ENCODE measurements at places on chromosomes 1 and 21. TPM values are rescaled to one million over a fixed set of nuclear protein-coding genes. Genes with fewer than 3 reads are reported as not detected.

GBP6 gene
- total RNA-seq = 0.15 TPM

F13B gene
- total RNA-seq = not detected

KCNH1 gene
- not detected for total RNA-seq

KPNA6 gene
- total RNA-seq = 52.3 TPM

RYR2 gene
- 0.19 TPM for total RNA-seq

CRNN gene
- total RNA-seq = not detected

PODN gene
- total RNA-seq = 0.68 TPM

ZNF683 gene
- total RNA-seq = 5.3 TPM

CD101 gene
- total RNA-seq = 4.8 TPM

OR14A2 gene
- not detected for total RNA-seq

TEX35 gene
- total RNA-seq = not detected

FAM151A gene
- not detected for total RNA-seq

LAPTM5 gene
- 541 TPM for total RNA-seq

ANGPTL3 gene
- total RNA-seq = not detected

OR2L13 gene
- total RNA-seq = not detected

SYCP1 gene
- total RNA-seq = not detected

KRTAP19-3 gene
- not detected for total RNA-seq

SAMD11 gene
- not detected for total RNA-seq

C1orf141 gene
- total RNA-seq = not detected

RWDD3 gene
- total RNA-seq = 16.7 TPM

CASZ1 gene
- total RNA-seq = 23.0 TPM

PSMB4 gene
- 232 TPM for total RNA-seq

IL12RB2 gene
- total RNA-seq = 3.5 TPM

ARHGAP29 gene
- 0.18 TPM for total RNA-seq

LHX4 gene
- total RNA-seq = not detected

SLC30A10 gene
- 0.06 TPM for total RNA-seq

CTSS gene
- 92.9 TPM for total RNA-seq

OR2T35 gene
- total RNA-seq = not detected

SPATC1L gene
- total RNA-seq = 22.8 TPM

RGSL1 gene
- total RNA-seq = not detected

NBPF10 gene
- total RNA-seq = 1.7 TPM

IL20 gene
- total RNA-seq = not detected

NOTCH2NLA gene
- total RNA-seq = 44.9 TPM

IVL gene
- not detected for total RNA-seq

CRP gene
- 1.7 TPM for total RNA-seq

OR2L2 gene
- 0.06 TPM for total RNA-seq

TTC3 gene
- total RNA-seq = 125 TPM

RPE65 gene
- total RNA-seq = not detected

COL11A1 gene
- 0.07 TPM for total RNA-seq

OPTC gene
- total RNA-seq = not detected

EPHA8 gene
- total RNA-seq = not detected

FMO2 gene
- total RNA-seq = not detected

CORT gene
- 0.55 TPM for total RNA-seq

ITGB2 gene
- 304 TPM for total RNA-seq

OR2T11 gene
- not detected for total RNA-seq

GJA5 gene
- total RNA-seq = not detected

PPIE gene
- total RNA-seq = 55.6 TPM

ARHGEF10L gene
- total RNA-seq = 0.30 TPM

SLC35E2B gene
- total RNA-seq = 77.7 TPM

SYT11 gene
- 8.6 TPM for total RNA-seq

DMRTA2 gene
- total RNA-seq = not detected

SYDE2 gene
- 4.5 TPM for total RNA-seq

ZBTB40 gene
- total RNA-seq = 54.1 TPM

AKR7A3 gene
- total RNA-seq = 2.8 TPM

CDK18 gene
- 2.1 TPM for total RNA-seq

MCOLN2 gene
- total RNA-seq = 7.6 TPM

CFHR3 gene
- not detected for total RNA-seq
